ENCODE measurements at places on chromosomes 16 and 17. TPM values are rescaled to one million over a fixed set of nuclear protein-coding genes. Genes with fewer than 3 reads are reported as not detected.

PKMYT1 gene
- 12.6 TPM for total RNA-seq

CDH8 gene
- total RNA-seq, result not detected

CCL7 gene
- total RNA-seq, result 2.4 TPM

SRL gene
- 1.0 TPM for total RNA-seq

GSG1L gene
- not detected for total RNA-seq
